ENCODE measurements at places on chromosomes 1 and 21. TPM values are rescaled to one million over a fixed set of nuclear protein-coding genes. Genes with fewer than 3 reads are reported as not detected.

The UTP11 gene
- 59.9 TPM for total RNA-seq

The SLFNL1 gene
- total RNA-seq = 0.33 TPM

The IL20 gene
- total RNA-seq = not detected

The OLFML3 gene
- total RNA-seq = 1.2 TPM

The C1orf232 gene
- total RNA-seq = not detected

The CCDC30 gene
- total RNA-seq = 2.6 TPM

The B3GALT5 gene
- not detected for total RNA-seq

The TBX19 gene
- total RNA-seq = 3.0 TPM

The ARHGEF16 gene
- not detected for total RNA-seq

The TSPAN1 gene
- total RNA-seq = not detected

GRCh38 chr1:32221980-32222755 is at the start of the genes EIF3I and TMEM234:
EIF3I (plus strand) TSS chr1:32222407; CDS start chr1:32222442, 35 bp downstream.
TMEM234 (minus strand) TSS chr1:32222353; CDS start chr1:32222322, 31 bp downstream.
- peak; percentile 93 for DNase-seq

DNA sequence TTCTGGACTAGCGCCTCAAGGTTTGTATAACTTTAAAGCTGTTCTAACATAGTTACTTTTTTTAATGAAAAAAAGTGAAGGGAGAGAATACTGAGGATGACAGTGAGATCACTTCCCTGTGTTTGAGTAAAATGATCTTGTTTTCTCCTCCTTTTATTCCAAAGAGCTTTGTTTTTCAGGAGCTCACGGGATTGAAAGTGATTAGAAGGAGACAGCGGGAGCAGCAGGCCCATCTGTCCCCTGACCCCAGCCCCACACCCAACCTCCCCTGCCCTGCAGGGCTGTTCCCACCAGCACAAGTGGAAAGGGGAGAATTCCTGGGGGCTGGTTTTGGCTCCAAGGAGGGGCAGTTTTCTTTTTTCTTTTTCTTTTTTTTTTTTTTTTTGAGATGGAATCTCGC is 2.1 kb upstream of the DNMT3L start:
- no peak for DNase-seq

DNA sequence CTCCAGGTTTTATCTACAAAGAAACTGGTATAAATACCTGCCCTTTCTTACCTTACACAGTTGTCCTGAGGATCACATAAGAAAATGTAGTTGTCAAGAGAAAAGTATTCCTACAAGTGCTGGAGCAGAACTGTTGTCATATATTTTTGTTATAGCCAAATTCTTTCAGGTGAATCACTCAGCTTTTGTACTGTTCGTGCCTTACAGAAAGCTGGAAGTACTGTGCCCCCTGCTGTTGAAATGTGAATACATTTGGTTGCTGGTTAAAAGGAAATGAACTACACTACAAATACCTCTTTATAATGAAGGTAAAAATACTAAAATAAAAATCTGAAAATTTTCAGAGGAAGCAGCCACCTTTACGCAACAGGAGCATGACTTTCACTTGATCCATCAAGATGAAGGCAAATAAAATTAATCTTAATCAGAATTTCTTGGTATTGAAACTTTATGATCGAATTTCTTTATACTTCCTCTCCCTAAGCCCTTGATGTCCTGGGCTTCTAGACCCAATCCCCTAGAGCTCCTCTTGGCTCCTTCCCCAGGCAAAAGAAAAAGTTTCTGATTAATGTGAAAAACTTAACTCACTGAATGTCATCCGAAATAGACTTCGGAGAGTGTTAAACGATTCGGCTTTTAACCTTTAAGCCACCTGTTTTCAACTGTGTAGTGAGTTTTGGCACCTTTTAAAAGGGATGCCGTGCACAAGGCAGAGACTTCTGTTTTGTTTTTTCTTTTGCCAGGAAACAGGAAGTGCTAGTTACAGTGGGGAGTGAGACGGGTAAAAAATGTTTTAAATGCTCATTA is 12.5 kb downstream of the CHML start:
- DNase-seq = no peak

DNA sequence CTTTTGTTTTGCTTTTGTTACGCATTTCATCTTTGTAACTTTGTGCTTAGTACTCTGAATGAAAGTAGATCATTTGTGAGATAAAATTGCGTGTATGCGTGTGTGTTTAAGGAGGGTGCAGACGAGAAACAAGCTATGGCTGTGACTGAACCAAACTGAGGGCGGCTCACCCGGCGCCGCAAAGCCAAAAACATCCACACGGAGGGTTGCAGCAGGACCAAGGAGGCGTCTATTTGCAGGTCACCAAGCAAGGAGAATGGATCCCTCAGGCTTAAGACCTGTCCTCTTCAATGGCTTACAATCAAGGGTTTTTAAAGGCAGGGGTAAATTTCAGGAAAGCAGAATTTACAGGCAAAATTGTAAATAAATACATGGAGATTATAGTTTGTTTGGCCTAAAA is 12.8 kb downstream of the GCSAML start:
- no peak for DNase-seq

- DNase-seq = no peak
Measured at GRCh38 chr1:116988908-116989307, 12.7 kb upstream of the CD101 start.

- DNase-seq = no peak
Measured at GRCh38 chr1:12342401-12343003, 112.7 kb downstream of the VPS13D start.

GRCh38 chr1:4133297-4133938 is 233.3 kb upstream of the C1orf174 start:
- DNase-seq = no peak

- no peak for DNase-seq
Measured at GRCh38 chr1:25564777-25565574, 21.6 kb downstream of the LDLRAP1 start.

DNA sequence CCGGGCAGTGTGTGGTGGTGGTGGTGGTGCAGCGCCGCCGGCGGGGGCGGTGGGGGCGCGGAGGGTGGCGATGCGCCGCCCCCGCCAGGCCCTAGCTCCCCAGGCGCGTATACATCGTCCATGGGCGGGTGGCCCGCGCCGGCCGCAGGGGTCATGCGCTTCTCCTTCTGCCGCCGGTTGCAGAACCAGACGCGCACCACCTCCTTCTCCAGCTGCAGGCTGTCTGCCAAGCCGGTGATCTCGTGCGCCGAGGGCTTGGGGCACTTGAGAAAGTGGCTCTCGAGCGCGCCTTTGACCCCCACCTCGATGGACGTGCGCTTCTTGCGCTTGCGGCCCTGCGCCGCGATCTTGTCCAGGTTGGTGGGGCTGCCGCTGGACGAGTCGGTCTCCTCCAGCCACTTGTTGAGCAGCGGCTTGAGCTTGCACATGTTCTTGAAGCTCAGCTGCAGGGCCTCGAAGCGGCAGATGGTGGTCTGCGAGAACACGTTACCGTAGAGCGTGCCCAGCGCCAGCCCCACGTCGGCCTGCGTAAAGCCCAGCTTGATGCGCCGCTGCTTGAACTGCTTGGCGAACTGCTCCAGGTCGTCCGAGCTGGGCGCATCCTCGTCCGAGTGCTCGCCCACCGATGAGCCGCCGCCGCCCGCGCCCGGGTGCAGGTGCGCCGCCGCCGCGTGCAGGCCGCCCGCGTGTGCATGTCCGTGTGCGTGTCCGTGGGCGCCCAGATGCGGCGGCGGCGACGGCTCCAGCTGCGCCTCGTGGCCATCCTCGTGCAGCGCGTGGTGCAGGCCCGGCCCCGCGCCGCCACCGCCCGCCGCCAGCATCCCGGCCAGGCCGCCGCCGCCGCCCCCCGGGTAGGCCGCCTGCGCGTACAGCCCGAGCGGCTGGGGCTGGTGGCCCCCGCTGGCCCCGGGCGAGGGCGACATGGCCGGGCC is 926 bp downstream of the POU3F1 start:
- DNase-seq = peak; percentile 56

GRCh38 chr21:26225046-26225445 is 54.5 kb upstream of the APP start:
- DNase-seq = no peak

- DNase-seq = no peak
Measured at GRCh38 chr1:192477630-192478029, 97.9 kb upstream of the RGS1 start.

GRCh38 chr1:39412892-39413291 is 78.5 kb upstream of the BMP8A start:
- no peak for DNase-seq

DNA sequence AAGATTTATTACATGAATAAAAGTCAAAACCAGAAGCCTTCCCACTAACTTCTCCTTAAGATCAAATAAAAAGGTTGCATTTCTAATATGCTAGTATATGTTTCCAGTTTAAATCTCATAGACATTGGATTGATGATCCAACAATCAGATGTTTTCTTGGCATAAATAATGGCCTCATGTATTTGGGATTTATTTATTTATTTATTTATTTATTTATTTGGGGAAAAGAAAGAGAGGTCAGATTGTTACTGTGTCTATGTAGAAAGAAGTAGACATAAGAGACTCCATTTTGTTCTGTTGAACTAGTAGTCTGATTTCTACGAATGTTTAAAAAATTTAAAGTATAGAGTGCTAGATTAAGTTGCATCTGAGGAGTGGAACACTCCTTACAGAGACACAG is 422.4 kb downstream of the ADGRL2 start:
- no peak for DNase-seq

DNA sequence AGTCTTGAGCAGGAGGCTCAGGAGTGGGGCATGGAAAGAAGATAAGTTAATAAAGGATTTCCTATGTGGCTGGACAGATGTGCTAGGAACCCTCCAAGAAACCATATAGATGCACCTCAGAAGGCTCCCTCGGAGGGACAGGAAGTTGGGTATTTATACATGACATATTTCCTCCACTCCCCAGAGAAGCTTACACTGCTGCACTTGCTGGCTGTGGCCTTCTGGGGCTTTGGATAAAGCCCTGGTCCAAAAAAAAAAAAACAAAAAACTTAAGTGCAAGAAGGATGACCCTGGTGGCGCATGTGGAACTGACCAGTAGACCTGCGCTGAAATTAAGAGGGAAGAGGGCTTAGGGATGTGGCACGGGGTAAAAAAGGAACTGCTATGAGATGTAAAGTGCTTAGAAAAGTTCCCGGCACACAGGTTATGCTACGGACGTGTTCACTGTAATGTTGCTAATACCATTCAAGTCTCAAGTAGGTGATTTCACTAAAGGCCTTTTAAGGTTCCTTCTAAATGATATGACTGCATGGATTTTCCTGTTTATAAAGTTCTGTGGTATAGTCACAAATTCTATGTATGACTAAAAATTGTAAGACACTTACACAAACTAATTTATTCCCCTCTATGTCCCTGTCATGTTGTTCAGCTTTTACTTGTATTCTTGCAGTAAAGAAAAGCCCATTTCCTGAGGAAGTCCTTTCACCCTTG is 253.6 kb downstream of the HMCN1 start:
- DNase-seq = no peak

GRCh38 chr21:27519361-27519760 is 552.5 kb upstream of the ADAMTS5 start:
- DNase-seq = no peak

- peak; percentile 51 for DNase-seq
Measured at GRCh38 chr1:161200992-161201835, 953 bp upstream of the NDUFS2 start.

- DNase-seq = no peak
Measured at GRCh38 chr1:107843989-107844388, 121.0 kb downstream of the VAV3 start.

DNA sequence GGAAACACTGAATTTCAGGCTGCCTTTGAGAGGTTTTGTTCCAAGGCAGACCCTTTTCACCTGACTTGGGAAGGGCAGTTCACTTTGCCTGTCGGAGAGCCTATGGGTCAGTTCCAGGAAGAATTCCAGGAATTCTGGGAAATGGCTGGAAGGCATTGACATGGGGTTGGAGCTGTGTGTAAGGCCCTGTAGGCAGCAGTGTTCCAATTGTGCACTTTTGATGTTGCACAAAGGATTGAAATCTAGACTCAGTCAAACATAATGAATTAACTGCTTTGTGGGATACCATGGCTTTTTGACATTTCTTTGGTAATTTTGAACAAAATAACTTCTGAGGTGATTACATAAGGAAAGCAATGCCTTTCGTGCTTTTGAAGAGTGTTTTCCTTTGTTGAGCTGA is 184.6 kb downstream of the SDCCAG8 start:
- DNase-seq = no peak

DNA sequence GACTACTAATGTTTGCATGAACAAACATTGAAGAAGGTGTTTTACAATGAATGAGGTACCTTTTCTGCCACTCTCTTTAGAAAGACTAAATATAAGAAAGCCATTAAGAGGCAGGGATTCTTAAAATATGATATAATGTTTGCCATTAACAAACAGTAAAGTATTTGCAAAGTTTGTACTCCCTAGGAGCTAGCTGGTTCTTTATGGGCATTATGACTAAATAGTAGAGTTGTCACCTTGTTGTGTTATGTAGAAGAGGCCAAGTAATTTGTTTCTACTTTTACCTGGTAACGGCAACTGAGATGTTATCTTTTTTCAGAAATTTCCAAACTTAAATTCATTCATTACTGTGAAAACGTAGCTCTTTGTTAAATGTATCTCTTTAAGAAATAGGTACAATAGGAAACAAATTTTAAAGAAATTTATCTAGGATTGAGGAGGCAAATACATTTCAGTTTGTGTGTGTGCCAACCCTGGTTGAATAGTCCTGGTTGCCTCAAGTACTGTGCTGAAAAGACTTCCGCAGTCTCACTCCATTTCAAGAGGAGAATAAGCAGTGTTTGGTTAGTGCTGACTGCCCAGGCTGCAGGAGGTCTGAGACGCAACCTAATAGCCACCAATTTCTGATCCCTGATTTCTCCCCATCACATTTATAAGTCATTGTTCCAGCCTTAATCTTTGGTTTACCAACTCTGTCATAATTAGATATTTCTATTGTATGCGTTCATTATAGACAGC is 52.1 kb downstream of the WDR3 start:
- no peak for DNase-seq

GRCh38 chr1:203055161-203055799 is 29.0 kb downstream of the PPFIA4 start:
- DNase-seq = no peak

DNA sequence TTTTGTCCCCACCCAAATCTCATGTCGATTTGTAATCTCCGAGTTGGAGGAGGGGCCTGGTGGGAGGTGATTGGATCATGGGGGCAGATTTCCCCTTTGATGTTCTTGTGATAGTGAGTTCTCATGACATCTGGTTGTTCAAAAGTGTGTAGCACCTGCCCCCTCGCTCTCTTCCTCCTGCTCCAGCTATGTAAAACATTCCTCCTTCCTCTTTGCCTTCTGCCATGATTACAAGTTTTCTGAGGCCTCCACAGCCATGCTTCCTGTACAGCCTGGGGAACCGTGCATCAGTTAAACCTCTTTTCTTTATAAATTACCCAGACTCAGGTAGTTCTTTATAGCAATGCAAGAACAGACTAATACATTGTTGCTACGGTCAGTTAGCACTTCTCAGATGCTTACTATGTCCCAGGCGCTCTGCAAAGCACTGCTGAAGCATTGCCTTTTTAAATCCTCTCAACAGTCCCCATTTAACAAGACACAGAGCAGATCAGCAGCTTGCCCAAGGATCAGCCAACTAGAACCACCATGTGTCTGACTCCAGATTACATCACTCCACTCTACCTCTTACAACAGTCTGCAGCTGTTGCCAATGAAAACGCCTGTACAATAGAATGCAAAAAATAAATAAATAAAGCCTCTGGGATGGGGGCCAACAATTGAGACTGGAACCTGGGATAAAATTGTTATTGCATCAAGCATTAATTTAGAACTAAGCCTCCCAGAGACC is 52.4 kb upstream of the USP1 start:
- no peak for DNase-seq
